ENCODE measurements at places on chromosomes 3 and 15. TPM values are rescaled to one million over a fixed set of nuclear protein-coding genes. Genes with fewer than 3 reads are reported as not detected.

Gene PLCH1
- total RNA-seq: 1.1 TPM

DNA sequence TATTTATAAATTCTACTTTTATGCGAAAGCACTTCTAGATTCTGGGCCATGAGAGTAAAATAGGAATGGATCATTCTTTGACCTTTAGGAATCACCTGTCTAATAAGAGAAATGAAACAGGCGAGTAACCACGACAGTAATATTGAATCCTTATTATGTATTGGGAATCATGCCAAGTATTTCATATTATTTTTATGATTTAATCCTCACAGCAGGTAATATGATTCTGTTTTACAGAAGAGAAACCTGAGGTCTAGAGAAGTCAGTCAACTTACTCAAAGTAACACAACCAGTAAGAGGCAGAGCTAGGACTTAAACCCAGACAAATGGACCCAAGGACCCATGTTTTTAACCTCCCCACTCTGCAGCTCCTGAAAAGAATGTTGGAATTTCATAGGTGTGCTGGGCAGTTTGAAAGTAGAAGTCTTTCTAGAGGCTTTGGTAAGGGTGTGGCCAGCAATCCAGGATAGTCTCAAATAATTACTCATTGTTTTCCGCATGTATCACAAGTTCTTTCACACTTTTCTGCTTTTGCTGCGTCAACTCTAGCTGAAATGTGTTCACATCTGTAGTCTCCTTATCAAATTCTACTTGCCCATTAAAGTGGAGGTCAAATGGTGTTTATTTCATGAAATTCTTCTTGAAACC lies 181.7 kb downstream of the TPRG1 start:
- DNase-seq: no peak

DNA sequence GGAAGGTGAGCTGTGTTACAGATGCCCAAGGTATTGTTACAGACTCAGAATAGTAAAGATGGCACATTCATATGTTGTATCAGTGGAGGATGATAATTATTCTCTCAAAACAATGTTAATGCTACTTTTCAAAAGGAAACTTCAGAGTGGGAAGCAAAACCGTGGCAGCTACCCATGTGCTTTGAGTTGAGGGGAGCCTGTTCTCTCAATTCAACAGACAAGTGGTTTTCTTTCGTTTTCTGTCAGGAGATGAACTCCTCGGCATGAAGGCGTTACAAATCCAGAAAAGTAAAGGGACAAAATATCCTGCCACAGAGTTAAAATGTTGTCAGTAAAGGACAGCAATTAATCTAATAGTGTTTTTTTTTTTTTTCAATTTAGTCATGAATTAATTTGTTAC lies 629.4 kb upstream of the GBE1 start:
- DNase-seq: no peak

DNA sequence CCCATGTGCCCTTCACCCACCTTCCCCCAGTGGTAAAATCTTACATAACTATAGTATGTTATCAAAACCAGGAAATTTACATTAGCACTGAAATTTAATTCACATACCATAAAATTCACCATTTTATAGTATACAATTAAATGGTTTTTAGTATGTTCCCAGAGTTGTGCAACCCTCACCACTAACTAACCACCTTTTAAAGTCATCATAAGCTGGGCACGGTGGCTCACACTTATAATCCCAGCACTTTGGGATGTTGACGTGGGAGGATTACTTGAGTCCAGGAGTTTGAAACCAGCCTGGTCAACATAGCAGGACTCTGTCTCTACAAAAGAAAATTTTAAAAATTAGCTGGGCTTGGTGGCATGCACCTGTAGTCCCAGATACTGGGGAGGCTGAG lies 13.7 kb downstream of the FRMD5 start:
- no peak for DNase-seq

DNA sequence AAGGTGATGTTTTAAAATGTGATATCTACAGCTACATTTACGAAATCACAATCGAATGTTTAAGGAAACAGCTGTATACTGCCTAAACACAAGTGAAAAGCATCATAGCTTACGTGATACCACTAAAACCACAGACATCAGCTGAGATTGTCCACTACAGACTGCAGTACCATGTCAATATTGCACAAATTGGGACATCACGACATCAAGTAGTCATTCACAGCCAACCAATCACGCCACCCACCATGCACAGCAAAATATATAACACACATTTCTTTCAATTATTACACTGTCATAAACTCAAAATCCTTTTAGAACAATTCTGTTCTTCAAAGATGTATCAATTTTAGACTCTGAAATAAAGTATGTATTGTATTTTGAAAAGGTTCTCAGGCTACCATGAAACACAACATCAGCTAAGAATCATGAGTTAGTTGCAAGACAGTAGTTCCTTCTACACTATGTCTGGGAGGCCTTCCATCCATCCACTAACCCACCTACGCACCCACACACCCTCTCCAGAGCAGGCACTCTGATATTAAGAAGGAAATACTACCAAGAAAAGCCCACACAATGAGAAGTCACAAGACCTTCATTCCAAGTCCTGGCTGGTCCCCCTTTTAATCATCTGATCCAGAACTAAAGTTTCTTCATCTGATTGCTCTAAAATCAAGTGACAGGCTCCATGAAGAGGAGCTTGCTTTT lies 3.1 kb downstream of the DMXL2 start:
- DNase-seq: no peak
